ENCODE measurements at places on chromosomes 5 and 9.

- peak; percentile 70 for DNase-seq
Observed at GRCh38 chr5:154273963-154274827, 83.7 kb downstream of the GALNT10 start.

GRCh38 chr5:91384671-91385430 is 1.7 kb upstream of the ARRDC3 start:
- DNase-seq, result peak; percentile 92

DNA sequence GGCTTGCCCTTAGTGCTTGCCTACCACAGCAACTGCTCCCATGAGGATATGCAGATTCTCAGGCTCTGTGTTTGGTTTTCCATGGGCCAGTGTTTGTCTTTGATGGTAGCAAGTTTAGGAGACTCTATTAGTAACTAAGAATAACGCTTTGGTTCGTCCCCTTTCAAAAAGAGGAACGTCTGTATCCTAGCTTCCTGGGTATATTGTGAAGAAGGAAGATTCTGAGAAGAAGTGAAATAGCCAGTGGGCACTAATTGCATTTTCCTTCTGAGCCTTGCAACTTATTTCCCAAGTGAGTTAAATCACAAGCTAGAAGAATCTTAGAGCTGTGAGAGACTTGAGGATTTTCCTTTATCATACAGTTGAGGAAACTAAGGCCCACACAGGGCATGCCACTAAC is 376.8 kb downstream of the PIK3R1 start:
- no peak for DNase-seq

GRCh38 chr5:61974680-61975079 is 331.3 kb upstream of the KIF2A start:
- DNase-seq, result no peak

DNA sequence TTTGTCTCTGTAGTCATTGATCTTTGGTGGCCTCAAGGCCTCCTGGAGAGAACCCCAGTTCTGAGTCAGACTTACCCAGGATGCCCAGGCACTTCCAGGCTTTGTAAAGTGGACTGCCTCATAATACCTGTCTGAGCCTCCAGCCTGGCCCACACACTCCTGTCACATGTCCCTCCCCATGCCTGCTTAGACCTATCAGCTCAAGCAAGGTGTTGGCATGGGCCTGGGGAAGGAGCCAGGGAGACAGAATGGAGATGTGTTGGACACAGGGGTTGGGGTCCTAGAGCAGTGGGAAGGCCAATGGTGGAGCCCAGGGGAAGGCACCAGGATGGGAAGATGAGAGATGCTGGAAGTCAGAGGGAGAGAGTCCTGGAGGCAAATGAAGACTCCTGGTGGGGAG is 136.2 kb downstream of the CFAP90 start:
- DNase-seq, result no peak

- DNase-seq, result peak; percentile 4
Observed at GRCh38 chr5:74376187-74376586, 264.3 kb downstream of the ENC1 start.

GRCh38 chr5:112064956-112065355 is 308.0 kb upstream of the NREP start:
- DNase-seq, result no peak

DNA sequence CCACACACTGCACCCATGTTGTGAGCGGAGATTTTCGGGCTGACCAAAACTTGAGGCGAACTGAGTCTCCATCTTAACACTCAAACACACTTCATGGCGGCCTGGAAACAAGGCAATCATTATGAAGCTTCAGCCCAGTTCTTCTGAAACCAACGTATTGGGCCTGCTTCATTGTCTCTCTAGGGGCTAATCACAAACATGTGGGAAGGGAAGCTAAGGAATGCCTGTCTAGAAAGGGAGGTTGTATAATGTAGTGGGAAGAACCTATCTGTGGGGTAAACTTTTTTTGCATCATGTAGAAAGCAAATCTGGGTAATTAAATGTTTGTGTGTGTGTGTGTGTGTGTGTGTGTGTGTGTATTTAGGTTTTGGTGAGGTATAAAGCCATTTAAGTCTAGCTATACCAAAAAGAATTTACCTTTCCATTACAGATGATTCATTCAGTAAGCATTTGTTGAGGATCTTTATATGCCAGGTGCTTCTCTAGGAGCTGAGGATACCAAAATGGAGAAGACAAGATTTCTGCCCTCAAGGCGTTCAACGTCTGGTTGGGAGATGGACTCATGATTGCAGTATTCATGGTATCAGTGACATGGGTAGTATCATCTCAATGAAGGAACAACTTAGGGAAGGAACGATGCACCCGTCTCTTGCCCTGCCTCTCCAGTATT is 29.4 kb downstream of the SLC1A3 start:
- DNase-seq, result no peak

DNA sequence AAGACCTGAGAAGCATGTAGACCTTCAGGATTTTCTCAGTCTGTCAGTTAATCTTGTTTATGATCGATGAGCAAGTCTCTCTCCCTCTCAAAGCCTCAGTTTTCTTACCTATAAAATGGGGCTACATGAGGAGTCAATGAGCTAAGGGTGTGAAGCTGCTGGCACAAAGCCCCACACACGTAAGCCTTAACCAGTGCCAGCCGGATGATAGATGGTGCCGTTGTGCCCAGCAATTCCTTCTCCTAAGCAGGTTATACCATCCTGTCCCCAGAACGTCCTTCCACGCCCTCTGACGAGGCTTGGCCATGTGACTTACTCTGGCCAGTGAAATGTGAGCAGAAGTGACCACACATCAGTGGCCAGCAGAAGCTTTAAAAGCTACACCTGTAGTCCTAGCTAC is 179.0 kb downstream of the C9orf50 start:
- no peak for DNase-seq

DNA sequence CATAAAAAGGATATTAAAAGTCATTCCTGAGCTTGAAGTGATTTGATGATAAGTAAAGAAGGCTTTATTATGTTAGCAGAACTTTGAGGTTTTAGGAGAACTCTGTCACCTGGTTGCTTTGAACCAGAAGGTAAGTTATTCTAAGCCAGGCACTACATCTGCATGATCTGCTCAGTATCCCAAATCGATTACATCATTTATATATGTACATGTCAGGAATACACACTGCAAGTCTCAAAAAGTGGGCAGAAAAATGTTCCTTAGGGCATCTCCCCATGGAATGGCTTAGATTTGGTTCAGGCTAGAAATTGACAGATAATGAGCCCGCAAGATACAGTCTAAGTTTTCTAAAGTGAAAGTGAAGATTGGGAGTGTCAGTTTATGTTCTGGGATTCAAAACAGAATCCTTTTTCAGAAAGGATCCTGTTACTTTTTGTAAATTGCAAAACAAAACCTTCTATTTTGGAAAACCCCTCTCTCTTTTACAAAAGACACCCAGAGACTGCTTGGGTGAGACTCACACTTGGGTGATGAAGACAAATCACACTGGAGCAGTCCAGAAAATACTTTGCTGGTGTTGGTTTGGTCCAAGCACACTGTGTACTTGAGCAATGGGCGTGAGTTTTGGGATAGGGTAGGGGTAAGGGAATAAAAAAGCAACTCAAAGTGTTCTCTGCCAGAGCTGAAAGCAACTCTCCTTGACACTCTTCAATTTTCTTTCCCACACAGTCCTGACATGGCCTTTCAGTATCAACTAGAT is 114.5 kb downstream of the FOXD1 start:
- DNase-seq, result no peak

DNA sequence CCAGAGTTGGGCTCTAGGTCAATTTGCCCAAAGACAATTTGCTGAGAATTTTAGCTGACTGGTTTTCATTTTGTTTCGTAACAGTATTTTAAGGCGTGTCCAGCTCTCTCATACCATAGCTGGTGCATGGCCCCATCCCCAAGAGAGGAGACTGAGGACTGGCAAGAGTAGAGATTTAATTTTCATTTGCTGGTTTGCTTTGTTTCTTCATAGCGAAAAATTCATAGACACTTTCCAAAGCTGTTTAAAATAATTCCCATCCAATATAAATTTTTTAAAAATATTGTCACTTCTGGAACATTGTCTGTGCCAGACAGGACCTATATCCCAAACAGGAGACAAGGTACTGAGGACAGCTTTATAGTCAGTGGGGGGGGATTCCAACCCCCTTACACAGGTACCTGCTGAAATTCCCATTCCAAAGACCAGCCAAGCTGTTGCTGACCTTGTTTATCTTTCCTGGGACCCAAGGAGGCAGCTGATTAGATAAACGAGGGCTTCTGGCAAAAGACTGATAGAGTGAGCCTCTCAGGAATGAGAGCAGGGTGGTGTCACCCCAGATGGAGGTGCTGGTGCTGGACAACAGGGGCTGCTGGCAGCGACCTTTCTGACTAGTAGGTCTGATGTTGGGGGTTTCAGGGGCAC is 6.8 kb upstream of the ANGPTL2 start:
- DNase-seq, result no peak

DNA sequence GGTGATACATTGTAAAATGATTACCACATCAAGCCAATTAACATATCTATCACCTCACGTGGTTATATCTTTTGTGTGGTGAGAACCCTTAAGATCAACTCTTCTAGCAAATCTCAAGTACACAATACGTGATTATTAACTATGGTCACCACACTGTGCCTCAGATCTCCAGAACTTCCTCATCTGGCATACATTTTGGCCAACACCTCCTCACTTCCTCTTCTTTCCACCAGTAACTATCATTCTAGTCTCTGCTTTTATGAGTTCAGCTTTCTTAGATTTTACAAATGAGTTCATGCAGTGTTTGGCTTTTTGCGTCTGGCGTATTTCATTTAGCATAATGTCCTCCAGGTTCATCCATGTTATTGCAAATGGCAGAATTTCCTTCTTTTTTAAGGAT is 35.8 kb downstream of the PRKACG start:
- DNase-seq, result no peak

DNA sequence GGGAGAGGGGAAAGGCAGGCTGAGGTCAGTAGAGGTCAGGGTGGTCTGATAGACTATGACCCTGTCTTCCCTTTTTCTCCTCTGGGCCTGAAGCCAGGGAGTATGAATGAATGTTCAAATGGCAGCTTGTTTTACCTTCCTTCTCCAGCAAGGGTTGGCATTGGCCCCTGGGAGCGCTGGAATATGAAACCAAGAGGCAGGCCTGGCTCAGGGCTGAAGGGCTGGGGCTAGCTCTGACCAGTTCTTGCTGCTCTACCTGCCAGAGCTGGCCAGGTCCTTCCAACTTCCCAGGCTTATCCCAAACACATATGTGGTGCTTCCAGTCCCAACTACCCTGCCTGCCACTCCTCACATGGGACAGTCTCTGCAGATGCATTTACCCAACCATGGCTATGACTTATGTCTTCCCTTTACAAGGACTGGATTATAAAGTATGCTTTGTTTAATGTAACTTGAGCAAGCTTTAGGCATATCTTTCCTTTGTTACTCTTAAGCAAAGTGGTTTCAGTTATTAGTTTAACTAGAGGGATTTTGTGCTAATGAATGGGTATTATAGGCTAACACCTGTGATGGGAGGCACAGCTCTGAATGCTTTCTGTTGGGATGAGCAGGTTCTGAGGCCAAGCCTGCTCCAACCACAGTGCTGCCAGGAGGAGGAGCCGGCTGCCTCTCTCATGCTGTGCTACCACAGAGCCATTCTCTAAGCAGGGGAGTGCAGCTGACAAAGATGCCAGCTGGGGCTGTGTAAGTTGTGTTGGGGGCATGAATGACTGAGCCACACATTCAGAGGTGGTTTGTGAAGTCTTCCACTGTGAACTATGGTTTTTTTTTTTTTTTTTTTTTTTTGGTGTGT is 6.1 kb downstream of the CCNI2 start:
- DNase-seq, result no peak

DNA sequence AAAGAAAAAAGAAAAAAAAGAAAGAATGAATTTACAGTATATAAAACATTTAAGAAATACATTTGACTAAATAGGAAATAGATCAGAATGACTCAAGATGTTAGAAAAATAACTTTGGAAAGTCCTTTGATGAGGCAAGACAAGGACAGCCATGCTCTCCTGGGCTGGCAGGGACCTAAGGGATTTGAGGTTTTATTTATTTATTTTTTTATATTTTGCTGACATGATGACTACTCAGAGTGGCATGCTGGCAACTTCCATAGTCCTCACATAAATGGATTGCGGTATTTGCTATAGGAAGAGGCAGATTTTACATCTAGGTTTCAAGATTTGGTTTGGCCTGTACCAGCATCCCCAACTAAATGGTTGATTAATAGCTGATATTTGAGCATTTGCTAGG is 17.7 kb downstream of the SLC28A3 start:
- no peak for DNase-seq
